ENCODE measurements at places on chromosomes 11 and 22.

GRCh38 chr11:45301537-45302246 lies 15.6 kb upstream of the SYT13 start:
- no peak for DNase-seq

DNA sequence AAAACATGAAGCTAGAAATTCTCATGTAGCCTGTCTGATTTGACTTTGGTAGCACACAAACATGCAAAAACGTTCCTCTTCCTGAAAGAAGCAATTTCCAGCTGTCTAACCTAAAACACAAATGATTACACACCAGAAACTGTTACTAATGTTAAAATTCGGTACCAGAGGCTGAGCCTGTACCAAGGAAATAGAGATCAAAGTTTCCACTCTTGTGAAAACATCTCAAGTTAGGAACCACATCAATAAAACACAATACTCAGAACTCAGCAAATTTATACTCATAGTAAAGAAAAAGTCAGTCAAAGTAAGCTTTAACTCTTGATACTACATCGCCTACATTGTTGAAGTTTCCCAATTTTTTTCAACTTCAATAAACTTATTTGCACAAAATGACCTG lies 107.8 kb downstream of the FCHSD2 start:
- DNase-seq, result no peak

GRCh38 chr11:8067929-8068575 lies 13.0 kb upstream of the TUB start:
- DNase-seq, result no peak

GRCh38 chr22:28444659-28445058 lies 235.0 kb downstream of the TTC28 start:
- DNase-seq, result no peak

- DNase-seq, result peak; percentile 70
Observed at GRCh38 chr11:93193731-93194130, 4.1 kb downstream of the SLC36A4 start.

DNA sequence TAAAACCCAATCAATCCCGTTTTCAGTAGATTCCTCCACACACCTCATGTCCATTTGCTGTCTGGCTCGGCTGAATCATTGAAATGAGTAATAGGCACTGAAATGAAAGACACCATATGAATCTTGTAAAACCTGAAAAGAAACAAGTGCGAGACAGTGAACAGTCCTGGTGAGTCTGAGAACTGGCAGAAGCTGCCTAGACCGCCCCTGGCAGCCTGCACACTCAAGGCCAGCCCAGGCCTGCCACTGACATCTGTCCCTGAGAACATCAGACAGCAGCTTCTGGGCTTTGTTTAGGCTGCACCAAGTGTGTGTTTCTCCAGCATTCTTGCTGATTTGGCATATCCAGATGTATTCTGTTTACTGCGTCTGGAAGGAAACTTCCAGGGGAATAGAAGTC lies 44.8 kb downstream of the ENDOD1 start:
- no peak for DNase-seq

DNA sequence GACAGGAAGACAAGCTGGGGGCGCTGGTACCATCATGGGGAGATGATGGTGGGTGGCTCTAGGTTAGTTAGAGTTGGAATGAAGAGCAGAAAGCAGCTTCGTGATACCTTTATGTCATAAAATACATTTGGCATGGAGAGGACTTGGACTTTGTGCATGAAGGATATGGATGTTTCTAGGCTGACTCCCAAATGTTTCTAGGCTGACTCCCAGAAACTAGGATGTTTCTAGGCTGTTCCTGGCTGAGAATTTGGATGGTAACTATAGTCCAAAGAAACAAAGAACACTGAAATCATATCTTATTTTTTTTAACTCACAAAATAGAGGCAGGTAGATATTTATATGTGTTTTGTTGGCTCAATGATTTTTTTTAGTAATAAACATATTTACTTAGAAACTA lies 89.4 kb upstream of the VPREB1 start:
- no peak for DNase-seq

All from hematopoietic multipotent progenitor cell treated with erythropoietin and hydrocortisone succinate and interleukin-3 and kit ligand, for 6 days (in vitro differentiated cells).